ENCODE measurements at places on chromosomes 2 and 18.

DNA sequence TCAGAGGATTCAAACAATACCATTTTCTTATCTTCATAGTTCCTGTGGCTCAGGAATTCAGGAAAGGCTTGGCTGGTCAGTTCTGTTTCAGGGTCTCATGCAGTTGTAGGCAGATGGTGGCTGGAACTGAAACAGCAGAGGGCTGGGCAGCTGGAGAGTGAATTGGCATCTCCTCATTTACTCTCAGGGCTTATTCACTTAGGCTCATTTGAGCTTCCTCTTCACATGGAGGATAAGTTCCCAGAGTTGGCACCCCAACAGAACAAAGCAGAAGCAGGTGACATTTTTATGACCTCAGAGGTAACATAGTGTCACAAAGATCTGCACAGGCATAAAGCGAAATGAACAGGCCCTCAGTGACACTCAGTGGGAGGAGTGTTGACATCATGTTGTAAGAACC, 66.1 kb downstream of the RBBP8 start:
- DNase-seq, result no peak

DNA sequence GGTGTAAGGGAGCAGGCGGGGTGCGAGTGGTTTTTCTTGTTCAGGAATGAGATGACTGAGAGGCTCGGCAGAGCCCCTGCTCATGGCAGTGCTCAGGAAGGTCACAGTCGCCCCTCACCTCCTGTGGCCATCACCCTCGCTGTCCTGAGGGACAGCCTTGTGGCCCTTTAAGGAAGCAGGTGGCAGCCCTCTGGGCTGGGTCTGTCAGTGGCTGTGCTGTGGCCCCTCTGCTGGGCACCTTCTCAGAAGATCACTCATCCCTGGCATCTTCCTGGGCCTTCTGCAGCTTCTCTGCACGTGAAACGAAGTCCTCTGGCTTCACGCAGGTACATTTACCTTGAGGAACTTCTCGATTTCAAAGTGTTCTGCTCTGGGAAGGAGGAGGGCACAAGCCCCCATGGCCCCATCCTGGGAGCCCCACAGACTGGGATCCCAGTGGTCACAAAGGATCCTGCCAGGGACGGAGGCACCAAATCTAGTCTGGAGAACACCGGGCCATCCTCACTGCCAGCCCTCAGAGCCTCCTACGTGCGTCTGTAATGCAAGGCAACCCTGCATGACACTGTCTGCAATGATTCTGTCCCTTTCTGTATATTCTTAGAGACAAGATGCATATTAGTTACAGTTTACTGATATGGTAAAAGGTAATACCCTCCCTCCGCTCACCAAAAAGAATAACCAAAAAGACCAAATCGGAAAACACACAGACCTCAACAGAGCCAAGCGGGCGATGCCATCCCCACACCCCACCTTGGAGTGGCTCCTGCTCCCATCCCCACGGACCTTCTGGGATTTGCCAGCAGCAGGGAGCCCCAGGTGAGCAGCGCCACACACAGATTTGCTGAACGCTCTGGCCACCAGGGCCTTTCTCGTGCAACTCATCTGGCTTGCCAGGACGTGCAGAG, 25.9 kb upstream of the FAHD2A start:
- DNase-seq, result no peak

DNA sequence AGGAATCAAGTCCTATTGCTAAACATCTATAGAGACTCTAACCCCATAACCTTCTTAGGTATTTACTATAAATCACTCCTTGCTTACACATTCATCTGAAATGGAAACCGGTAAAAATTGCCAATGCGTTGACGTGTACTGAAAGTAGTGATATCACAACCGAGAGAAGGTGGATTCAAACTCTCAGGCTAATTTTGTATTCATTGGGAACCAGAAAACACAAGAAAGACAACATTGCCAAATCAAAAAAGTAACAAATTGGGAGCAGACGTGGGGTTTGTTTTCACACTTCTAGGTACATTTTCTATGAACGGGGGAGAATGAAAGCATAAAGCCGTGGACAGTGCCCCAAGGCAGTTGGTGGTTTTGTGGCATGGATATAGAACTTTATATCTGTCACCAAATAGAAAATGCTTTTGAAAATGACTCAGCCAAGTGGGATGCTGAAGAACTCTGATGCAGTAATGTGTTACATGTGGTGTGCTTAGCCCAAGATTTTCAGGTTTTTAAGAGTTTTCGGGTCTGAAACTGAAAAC, 155.1 kb upstream of the RASGRP3 start:
- DNase-seq, result peak; percentile 14

- DNase-seq, result no peak
Observed at GRCh38 chr2:178718988-178719387, 88.2 kb downstream of the TTN start.

DNA sequence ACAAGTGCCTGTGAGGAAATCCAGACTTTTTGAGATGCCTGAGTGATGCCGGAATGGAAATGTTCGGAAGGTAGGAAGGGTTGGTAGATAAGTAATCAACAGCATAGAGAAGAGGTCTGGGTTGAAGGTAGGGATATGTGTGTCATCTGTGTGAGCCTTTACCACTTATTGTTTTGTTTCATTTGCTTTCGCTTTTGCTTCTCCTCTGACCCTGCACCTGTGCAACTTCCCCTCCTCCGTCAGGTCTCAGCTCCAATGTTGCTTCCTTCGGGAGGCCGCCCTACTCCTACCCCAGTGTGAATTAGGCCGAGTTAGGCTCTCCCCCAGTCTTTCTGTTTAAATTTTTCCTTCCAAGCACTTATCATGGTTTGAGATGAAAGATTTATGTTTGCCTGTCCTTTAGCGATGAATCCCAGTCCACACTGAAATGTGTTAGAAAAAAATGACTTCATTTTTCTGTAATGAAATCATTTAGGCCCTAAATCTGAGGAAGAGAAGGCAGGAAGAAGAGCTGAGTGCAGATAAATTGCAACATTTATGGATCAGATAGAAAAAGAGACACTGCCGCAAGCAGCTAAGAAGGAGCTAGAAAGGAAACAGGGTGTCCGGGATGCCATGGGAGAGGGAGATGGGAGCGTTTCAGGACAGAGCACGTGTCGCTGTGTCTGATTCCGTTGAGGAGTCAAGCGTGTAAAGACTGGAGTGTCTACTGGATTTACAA, 139.6 kb upstream of the PELI1 start:
- DNase-seq, result no peak

- DNase-seq, result no peak
Observed at GRCh38 chr18:3753106-3753505, 303.1 kb downstream of the TGIF1 start.

DNA sequence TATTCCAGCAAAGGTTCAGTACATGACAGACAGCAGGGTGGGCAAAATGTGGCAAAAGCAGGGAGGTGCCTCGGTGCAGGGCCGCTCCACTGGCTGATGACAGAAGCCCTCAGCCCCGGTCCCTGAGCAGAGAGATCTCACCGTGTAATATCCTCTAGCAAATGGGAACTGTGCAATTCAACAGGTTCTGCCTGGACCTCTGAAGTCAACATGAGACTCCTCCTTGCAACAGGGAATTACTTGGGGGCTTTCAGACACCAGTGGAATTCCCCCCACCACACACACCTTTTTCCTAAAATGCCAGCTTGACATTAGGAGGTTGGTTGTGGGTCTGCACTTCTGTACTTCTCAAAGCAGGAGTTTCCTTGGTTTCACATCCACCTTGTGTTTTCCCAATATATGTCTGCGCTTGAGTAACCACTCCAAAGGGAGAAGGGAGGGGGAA, 50.8 kb downstream of the SPRED2 start:
- no peak for DNase-seq

GRCh38 chr2:164896634-164897355, 55.2 kb upstream of the COBLL1 start:
- no peak for DNase-seq

DNA sequence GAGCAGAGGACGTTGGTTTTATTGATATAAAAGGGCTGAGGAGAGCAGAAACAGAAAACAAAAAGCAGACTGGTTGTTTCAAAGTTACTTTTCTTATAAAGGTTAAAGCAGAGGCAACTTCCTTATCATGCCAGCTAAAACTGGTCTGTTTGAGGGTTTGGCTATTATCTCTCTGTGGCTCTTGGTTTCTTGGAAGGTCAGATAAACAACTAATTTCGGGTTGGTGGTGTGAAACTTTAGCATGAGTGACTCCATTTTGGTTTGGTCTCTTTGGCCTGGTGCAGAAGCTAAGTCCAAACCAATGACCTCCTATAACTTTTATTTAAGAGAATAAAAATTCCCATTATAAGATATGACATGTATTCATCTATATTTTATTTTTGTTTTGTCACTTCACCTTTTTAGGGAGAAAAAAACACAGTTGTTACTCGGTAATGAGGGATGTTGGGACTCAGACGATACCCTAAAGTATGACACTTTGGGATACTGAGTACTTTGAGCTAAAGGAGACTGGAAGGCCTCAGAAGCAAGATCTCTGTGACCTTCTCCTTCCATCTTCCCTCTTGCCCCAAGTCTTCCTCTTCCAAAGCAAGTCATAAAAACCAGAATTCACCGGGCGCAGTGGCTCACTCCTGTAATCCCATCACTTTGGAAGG, 23.3 kb downstream of the TNFAIP6 start:
- DNase-seq, result no peak

DNA sequence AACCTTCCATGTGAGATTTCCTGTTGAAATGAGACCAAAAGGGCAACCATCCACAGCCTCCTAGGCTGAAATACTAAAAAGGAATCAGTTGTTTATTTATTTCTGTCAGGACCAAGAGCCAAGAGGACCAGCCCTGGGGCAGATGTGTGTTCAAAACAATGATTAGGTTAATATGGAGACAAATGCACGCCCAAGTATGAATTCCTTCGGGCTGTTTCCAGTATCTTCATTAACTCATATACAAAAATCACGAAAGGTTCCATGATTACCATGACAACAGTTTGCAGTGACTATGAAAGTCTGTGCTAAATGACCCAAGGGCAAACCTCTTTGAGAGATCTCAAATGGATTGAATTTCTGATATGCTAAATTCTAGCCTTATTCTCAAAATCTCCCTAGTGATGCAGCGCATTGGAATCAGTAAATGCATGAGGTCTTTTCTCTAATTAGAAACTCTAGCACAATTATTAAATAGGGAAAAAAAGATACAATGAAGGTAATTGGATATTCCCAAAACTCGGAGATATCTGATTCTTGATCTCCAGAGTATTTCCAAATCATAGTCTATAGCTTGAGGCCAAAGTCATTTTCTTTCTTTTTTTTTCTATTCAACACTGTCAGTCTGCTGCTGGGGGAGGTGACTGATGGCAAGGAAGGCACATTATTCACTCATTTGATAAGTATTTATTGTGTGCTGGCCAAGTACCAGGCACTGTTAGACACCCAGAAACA, 35.6 kb downstream of the VIT start:
- DNase-seq, result no peak

- DNase-seq, result peak; percentile 81
Observed at GRCh38 chr2:55282110-55282917, 13.3 kb upstream of the MTIF2 start.

DNA sequence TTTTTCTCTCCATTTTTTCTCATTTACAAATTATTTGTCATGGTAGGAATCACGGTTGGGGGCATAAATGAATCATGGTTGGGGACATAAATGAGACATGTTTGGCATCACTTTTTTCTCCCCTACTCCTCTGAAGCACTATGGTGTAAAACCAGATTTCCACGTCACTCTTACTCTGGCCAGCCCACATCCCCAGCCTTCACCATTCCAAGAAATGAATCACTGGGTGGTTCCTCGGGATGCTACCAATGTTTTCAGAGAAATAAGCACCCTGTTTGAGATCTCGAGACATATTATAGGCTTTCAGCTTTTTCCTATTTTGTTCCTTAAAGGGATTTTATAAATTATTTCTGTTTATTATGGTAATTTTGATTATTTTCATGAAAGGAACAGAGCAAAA, 155.0 kb upstream of the SLC8A1 start:
- no peak for DNase-seq

DNA sequence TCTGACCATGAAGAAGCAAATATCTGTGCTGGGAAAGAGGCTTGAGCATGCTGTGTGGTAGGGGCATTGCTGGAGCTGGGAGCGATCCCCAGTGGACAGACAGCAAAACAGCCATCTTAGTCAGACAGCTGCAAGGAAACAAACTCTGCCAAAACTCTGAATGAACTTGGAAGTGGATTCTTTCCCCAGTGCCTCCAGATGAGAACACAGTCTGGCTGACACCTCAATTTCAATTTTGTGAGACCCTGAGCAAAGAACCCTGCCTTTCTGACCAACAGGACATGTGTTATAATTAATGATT, 23.2 kb upstream of the FAP start:
- DNase-seq, result no peak

GRCh38 chr2:195363496-195363895, 293.5 kb upstream of the SLC39A10 start:
- DNase-seq, result no peak

DNA sequence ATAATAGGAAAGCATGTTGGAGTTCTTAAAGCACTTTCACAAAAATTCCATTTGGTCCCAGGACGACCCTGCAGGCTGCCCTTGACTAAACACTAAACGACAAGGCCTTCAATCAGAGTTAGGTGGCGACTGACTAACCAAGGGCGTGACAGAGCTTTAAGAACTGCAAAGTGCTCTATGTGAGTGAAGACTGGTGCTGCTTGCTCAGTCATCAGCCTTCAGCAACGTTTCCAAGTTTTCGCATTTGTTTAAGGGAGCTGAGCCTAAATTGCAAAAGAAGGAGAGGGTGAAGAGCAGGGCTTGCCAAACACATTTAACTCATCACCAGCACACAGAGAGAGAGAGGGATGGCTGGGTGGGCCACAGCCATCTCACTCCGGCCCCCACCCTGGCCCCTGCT, 204.7 kb upstream of the PID1 start:
- DNase-seq, result no peak

- DNase-seq, result no peak
Observed at GRCh38 chr2:3523551-3524041, 4.3 kb upstream of the ADI1 start.

- peak; percentile 58 for DNase-seq
Observed at GRCh38 chr2:127701651-127702394, 526 bp downstream of the SFT2D3 start.

DNA sequence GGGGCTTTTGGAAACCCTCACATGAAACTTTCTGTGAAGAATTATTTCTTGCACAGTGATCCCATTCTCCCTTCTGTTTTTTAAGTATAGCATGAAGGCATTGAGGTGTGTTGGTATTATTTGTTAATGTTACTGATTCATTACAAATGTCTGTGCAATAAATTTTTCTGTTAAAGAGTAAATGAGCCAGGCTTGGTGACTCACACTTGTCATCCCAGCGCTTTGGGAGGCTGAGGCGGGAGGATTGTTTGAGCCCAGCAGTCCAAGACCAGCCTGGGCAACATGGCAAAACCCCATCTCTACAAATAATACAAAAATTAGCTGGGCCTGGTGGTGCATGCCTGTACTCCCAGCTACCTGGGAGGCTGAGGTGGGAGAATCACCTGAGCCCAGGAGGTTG, 87.8 kb downstream of the KCTD18 start:
- no peak for DNase-seq

DNA sequence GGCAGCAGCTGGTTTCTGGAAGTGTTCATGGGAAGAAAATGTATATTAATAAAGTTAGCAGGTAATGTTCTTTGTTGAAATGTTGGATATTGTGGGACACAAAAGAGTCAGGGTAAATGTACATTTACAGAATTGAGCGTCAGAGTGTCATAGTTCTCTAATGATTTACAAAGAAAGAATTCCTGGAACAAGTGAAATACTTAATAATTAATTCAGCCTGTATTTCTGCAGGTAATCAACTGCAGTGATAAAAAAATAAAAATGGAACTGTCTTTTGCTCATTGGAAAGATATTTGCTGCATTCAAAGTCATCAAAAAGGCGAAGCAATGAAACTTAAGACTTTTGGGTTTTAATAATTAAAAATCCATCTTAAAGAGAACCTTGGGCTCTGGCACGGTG, 27.4 kb upstream of the PTH2R start:
- no peak for DNase-seq

GRCh38 chr2:105999211-105999989, 194.7 kb downstream of the UXS1 start:
- no peak for DNase-seq

- DNase-seq, result no peak
Observed at GRCh38 chr2:233233618-233234230, 17.7 kb upstream of the ATG16L1 start.
